Prostate gland (tissue), 2 donors: ENCODE measurements at places on chromosomes 7 and 10.

GRCh38 chr7:77242554-77242953 is 42.9 kb upstream of the FGL2 start:
- no peaks in the 10 kb centered on the region for H3K4me1 ChIP-seq
- no peak for DNase-seq
- no peaks in the 10 kb centered on the region for H3K36me3 ChIP-seq
- H3K27ac ChIP-seq = no peak overlapping the region
- no peak overlapping the region for H3K4me3 ChIP-seq

DNA sequence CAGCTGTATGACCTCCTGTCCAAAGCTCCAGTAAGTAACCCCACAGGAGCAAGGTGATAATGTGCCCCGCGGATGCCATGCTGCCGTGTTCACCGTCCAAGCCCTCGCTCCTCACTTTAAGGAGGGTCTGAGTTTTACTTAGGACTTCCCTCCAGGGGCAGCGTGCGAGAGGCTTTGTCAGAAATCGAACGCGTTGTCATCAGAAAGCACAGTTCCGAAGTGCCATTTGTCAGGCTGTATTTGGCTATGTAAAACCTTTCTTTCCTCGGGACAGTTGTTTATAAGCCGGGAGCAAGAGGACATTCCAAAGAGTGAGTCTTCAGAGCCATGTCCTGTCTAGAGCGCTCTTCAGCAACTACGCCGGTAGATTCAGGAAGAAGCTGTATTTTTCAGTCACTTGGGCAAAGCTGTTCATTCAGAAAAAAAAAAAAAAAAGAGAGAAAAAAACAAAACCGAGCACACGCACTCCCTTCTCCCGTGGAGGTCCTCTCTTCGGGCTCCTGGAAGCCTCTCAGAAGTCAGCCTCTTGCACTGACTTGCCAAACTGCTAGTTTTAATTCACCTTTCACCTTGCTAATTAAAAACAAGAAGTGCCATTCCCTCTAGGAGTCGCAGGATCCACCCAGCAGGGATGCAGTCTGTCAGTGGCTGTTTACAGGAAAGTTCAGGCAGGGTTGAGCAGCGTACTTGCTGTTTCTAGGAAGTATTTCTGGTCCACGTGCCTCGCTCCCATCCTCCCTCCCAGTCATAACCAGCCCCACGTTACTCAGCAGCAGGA is at the start of gene SEMA3E:
Gene SEMA3E (minus strand): TSS at position 676 of the 778 bp plus-strand sequence.
- H3K4me3 ChIP-seq = peak within 1 kb of the TSS; percentile 36
- no peaks in the 10 kb centered on the region for H3K27me3 ChIP-seq
- H3K4me1 ChIP-seq = no peaks in the 10 kb centered on the region
- no peaks in the 10 kb centered on the region for H3K36me3 ChIP-seq
- peak; percentile 38 for DNase-seq

DNA sequence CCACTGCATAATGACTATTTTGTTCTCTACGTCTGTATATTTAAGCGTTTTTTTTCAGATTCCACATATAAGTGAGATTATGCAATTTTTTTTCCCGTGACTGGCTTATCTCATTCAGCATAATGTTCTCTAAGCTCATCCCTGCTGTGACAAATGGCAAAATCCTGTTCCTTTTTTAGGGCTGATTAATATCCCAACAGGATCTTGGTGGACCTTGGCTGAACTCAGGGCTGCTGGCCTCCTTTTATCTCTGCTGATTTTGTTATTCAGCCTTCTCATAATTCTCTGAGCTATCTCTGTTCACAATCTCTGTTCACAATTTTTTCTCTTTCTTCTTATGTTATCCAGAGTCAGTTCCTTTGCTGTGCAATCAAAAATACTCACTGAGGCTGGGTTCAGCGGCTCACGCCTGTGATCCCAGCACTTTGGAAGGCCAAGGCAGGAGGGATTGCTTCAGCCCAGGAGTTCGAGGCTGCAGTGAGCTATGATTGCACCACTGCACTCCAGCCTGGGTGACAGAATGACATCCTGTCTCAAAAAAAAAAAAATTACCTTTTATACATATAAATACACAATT is 1035.9 kb upstream of the AUTS2 start:
- no peaks in the 10 kb centered on the region for H3K4me1 ChIP-seq
- H3K27me3 ChIP-seq = no peaks in the 10 kb centered on the region
- H3K36me3 ChIP-seq = no peaks in the 10 kb centered on the region
- no peak overlapping the region for H3K4me3 ChIP-seq
- H3K27ac ChIP-seq = no peak overlapping the region
- DNase-seq = no peak

DNA sequence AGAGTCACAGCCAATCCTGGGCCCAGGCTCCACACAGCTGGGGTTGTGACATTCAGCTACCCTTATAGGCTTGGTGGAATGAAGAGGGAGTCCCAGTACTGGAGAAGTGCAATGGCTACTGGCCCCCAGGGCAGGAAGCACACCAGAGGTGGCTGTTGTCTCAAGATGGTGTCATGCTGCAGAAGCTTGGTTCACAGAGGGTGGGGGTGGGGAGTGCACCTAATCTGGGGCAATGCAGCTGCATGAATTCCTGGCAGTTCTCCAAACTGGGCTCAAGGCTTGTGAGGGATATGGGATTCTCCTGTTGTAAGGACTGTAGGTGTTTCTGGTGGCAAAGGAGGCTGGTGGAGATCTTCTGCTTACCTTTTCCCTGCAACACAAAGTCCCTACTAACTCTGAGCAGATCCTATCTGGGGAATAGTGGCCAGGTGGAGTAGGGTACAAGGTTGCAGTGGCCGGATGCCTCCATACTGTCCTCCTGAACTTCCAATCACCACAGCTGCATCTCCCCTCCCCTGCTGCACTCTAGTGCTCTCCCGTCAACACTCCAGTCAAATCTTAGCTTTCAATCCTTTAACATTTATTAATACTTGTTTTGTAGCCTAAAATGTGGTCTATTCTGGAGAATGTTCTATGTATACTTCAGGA is 27.4 kb upstream of the PLA2G12B start:
- H3K27me3 ChIP-seq = no peaks in the 10 kb centered on the region
- no peak overlapping the region for H3K4me3 ChIP-seq
- H3K36me3 ChIP-seq = no peaks in the 10 kb centered on the region
- H3K27ac ChIP-seq = no peak overlapping the region
- H3K4me1 ChIP-seq = no peaks in the 10 kb centered on the region

DNA sequence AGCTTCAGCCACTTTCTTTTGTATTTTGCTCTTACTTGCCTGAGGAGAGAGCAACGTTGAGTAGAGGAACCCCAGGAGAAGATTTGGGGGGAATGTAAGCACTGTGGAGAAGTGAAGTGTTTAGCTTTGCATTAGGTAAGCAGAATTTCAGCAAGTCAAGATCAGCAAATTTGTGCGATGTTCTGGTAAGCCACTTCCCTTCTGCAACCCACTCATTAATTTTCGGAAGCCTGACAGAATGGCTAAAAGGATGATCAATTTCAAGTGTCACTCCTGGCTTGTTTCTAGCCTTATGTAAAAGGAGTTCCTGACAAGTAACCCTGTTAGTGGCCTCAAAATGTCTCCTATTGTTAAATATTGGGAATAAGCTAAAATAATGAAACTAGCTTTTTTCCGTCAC is 48.5 kb upstream of the NXPH1 start:
- H3K4me1 ChIP-seq = no peaks in the 10 kb centered on the region
- no peak for DNase-seq
- H3K36me3 ChIP-seq = no peaks in the 10 kb centered on the region
- H3K27ac ChIP-seq = no peak overlapping the region
- no peak overlapping the region for H3K4me3 ChIP-seq

GRCh38 chr7:68176974-68177373 is 1180.3 kb downstream of the TYW1 start:
- H3K4me1 ChIP-seq = no peaks in the 10 kb centered on the region
- H3K4me3 ChIP-seq = no peak overlapping the region
- DNase-seq = peak; percentile 46
- no peaks in the 10 kb centered on the region for H3K27me3 ChIP-seq

GRCh38 chr10:89785095-89785494 is 83.7 kb downstream of the KIF20B start:
- H3K36me3 ChIP-seq = no peaks in the 10 kb centered on the region
- H3K27ac ChIP-seq = no peak overlapping the region
- no peak for DNase-seq
- H3K27me3 ChIP-seq = no peaks in the 10 kb centered on the region
